ENCODE measurements at places on chromosomes 4 and X.
A peak's percentile ranks its signal among the peaks of the same experiment; 100 is the strongest.

GRCh38 chrX:103413705-103414387, 37.5 kb downstream of the BEX3 start:
- no peak for DNase-seq

DNA sequence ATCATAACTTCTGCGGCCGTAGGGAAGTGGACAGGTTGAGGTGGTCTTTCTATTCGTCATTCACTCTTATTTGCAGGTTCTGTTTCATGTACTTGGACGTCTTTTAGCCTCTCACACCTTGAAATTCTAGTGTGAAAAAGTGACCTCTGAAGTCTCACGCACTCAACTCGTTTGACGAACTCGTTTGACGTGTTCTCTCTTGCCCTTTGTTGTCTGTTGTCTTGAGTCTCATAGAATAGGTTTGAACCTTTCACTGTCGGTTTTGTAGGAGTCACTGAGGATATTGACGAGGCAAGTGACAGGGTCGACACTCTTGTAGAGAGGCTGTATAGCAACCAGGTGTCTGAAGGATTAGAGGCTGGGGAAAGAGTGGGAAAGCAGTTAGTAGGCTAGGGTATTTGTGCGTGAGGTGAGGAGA, 1.1 kb upstream of the PGRMC2 start:
- DNase-seq = peak; percentile 71

GRCh38 chrX:56812515-56813105, 83.6 kb downstream of the NBDY start:
- DNase-seq = peak; percentile 66

GRCh38 chrX:65928522-65928921, 111.4 kb downstream of the VSIG4 start:
- DNase-seq = no peak

GRCh38 chr4:141241986-141242385, 21.3 kb downstream of the ZNF330 start:
- DNase-seq = no peak

- DNase-seq = no peak
Observed at GRCh38 chrX:1598021-1598875, 6.8 kb downstream of the AKAP17A start.

GRCh38 chr4:2094545-2094944, 35.4 kb downstream of the NAT8L start:
- no peak for DNase-seq

- DNase-seq = no peak
Observed at GRCh38 chrX:42515939-42516338, 262.0 kb downstream of the PPP1R2C start.

GRCh38 chr4:120524237-120524636, 398.3 kb downstream of the PRDM5 start:
- DNase-seq = no peak

GRCh38 chrX:71128166-71128833, 9.9 kb downstream of the MED12 start:
- DNase-seq = no peak

DNA sequence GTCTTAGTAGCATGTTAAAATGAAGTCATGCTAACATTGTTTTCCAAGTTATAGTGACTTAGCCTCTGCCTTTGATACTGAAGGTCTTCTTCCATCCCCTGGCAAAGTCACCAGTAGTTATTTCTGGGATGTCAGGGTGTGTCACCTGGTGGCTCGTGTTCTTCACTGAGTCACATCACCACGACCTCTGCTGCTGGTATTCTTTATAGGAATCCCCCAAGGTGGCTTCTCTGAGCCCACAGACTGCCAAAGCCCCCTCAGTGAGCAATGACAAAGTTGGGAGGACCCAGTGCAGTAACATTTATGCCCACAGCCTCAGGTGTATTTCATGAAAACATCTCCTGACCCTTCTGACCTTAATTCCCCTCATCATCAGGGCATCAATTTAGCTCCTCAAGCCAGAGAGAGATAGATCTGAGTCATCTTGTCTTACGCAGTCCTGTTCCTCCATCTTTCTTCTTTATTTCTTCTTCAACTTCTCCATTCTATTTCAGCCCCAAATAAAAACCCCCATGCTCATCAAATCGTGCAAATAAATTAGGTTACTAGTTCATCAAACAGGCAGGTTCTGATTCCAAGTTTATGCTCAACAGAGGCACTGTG, 29.3 kb upstream of the GPRIN3 start:
- DNase-seq = no peak

- DNase-seq = no peak
Observed at GRCh38 chr4:63379750-63380522, 1029.3 kb downstream of the TECRL start.

DNA sequence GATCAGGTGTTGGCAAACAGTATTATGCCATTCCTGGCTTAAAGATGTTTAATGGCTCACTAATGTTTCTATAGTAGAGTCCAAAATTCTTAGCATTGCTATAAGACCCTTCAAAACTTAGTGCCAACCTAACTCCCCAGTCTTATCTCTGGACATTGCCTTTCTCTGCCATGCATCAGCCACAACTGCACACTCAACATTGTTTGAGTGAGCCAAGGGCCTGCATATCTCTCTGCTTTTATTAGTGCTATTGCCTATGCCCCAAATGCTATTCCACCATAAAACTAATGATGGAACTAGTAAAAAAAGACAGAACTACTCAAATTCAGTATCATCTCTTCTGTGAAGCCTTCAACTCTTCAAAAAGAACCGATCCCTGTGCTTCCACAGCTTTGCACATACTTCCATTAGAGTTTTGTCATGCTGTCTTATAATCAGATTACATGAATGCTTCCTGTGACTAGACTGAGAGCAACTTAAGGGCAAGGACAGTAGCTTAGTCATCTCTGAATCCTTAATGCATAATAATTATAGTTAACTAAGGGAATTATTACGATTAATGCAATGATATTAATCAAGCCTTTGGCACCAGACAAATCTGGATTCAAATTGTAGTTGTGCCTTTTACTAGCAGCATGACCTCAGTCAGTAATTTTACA, 53.7 kb downstream of the CHM start:
- no peak for DNase-seq

DNA sequence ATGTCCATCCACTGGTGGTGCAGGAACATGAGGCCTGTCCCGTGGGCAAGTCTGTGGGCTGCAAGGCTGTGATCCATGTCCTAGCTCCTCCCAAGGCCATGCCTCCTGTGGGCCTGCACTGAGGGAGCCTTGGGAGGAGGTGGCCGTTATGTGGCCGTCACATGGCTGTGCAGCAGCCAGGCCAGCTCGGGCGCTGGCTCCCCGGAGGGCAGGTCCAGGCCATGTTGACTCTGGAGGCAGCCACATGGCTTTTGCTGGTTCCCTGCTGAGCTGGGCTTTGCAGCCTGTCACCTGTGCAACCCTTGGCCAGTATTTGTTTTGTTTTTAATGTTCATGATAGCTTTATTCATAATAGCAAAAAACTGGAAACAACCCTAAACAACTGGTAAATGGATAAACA, 13.3 kb downstream of the ADRA2C start:
- no peak for DNase-seq

- no peak for DNase-seq
Observed at GRCh38 chrX:47204970-47205369, 11.3 kb downstream of the UBA1 start.

DNA sequence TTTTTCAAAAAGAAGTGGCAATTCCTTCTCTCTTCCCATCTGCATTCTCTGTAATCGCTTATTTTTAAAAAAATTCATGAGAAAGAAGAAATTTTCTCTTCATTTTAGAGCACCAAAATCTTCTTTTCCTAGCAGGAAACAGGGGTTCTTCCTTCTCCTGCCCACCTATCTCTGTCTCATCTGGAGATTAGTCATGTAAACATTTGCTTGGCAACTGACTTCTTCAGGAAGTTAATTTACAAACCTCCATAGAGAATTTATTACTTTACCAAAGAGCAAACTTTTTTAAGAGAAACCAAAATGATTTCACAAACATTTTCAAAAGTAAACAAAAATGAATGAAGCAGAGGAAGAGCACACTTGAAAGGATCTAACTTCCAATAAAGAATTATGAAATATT, 13.5 kb downstream of the TTC29 start:
- no peak for DNase-seq

DNA sequence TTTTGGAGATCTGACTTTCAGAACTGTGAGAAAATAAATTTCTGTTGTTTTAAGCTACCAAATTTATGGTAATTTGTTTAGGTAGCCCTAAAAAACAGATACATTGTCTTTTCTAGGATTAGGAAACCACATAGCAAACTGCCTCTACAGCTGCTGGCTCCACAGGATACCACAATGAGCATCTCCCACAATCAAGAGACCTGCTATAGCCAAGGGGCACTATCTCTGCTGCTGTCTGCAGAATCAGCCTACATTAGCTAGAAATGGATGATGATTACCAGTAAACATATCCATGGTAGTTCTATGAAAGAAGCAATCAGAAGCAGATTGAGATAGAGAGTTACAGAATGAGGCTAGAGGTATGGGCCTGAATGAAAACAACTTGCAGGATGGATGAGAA, 244.4 kb upstream of the NDST4 start:
- no peak for DNase-seq

DNA sequence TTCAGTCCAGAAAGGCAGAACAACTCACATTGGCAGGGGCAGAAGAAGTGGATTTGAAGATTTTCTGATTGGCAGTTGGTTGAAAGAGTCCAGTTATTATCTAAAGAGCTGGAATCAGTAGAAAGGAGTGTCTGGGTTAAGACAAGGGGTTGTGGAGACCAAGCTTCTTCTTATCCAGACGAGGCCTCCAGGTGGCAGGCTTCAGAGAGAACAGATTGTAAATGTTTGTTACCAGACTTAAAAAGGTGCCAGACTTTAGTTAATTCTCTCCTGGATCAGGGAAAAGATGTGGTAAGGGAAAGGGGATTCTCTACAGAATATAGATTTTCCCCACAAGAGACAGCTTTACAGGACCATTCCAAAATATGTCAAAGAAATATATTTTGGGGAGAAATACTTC, 36.7 kb upstream of the TLR3 start:
- DNase-seq = no peak

DNA sequence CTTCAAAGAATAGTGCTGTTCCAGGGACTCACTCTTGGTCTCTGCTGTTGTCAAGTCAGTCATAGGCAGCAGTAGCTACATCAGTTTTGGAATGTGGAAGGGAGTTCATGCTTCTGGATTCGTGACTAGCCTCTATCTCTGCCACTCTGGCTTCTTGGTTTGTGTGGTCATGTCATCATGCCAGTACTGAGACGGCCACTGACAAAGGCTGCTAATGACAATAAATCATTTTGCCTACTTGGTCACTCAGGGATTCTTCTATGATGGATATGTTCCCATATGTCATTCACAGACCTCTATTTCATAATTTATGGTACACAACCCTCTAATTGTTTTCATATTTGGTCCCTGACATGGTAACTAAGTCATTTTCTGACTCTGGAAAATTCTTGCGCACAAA, 450.8 kb upstream of the BOD1L1 start:
- no peak for DNase-seq

DNA sequence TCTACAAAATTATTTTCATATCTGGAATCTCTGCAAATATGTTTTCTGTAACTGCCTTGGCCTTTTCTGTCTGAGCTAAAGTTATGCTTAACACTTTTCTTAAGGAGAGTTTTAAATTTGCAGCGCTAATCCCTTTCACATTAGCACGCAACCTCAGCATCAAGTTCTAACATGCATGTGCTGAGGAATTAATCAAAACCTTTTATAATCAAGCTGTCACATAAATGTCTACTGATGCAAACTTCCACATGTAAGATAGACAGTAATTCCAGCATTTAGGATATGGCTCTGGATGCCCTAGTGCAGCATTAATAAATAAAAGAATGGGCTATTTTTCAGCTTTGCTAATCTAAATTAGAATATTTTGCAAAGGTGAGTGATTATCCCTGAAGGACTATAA, 17.5 kb upstream of the NEIL3 start:
- DNase-seq = no peak

DNA sequence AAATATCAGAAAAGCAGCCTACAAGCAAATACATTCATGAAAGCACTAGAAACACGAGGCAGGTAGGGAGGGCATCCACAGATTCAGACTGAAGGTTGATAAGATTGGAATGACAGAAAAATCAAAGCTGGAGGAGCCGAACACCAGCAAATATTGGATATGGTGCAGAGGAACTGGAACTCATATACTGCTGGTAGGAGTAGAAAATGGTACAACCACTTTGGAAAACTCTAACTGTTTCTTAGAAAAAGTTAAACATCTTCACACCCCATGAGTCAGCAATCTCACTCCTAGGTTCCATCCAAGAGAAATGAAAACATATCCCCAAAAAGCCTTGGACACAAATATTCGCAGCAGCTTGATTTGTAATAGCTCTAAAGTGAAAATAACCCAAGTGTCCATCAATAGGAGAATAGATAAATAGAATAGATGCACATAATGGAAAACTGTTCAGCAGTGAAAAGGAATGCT, 27.1 kb downstream of the CD99L2 start:
- DNase-seq = no peak

DNA sequence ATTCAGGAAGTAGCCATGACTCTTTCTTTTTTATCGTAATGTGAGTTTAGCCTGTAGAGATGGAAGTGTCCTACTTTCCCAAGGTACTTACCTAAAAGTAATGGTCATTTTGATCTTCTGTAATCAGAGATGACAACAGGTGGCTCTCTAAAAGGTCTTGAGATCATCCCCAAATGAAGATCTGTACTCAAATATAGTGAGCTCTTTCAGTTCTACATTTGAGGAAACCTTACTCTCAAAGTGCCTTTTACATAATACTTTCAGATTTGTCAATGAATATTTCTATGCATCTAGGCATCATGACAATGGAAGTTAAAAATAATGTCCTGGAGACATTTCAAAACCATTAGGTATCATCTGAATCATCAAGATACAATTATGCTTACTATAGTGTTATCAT, 17.2 kb upstream of the MND1 start:
- no peak for DNase-seq

GRCh38 chr4:38055566-38055965, 95.4 kb downstream of the PTTG2 start:
- no peak for DNase-seq

DNA sequence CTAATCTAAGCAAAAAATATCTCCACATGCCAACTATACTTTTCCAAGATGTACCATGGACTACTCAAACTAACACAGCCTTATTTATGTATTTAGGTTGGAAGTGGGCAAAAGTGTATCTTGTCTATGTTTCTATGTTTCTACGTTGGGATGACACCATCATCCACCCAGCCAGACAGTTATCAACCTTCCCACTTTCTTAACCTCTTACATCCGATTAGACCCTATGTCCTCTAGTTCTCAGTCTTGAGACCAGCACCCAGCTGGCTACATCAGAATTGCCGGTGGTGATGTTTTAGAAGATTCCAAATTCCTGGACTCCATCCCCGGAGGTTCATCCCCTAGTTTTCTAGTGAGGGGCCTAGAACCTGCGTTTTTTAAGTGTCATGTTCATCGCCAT, 1.0 kb upstream of the AASDH start:
- no peak for DNase-seq

DNA sequence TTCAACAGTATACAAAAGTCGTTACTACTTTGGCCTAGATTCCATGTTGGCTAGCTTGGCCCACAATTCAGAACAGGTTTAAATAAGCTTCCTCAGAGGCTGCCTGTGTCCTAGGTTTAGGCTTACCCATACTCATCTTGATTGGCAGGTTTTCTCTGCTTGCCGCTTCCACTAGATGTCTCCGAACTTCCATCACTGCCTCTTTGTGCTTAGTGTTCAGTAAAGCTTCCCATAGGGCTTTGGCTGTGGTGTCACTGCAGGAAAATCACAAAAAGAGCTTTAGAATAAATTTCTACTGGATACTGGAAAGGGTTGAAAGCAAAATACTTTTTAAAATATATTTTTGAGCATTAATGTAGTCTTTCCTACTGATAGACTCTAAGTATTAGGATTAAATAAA, 52.4 kb downstream of the SCFD2 start:
- no peak for DNase-seq

All from CD4-positive, alpha-beta memory T cell (primary cell).